ENCODE measurements at places on chromosomes 1 and 21.

- DNase-seq = no peak
Observed at GRCh38 chr1:198674009-198674408, 35.2 kb downstream of the PTPRC start.

- DNase-seq = no peak
Observed at GRCh38 chr21:40845441-40845995, 1.4 kb downstream of the DSCAM start.

DNA sequence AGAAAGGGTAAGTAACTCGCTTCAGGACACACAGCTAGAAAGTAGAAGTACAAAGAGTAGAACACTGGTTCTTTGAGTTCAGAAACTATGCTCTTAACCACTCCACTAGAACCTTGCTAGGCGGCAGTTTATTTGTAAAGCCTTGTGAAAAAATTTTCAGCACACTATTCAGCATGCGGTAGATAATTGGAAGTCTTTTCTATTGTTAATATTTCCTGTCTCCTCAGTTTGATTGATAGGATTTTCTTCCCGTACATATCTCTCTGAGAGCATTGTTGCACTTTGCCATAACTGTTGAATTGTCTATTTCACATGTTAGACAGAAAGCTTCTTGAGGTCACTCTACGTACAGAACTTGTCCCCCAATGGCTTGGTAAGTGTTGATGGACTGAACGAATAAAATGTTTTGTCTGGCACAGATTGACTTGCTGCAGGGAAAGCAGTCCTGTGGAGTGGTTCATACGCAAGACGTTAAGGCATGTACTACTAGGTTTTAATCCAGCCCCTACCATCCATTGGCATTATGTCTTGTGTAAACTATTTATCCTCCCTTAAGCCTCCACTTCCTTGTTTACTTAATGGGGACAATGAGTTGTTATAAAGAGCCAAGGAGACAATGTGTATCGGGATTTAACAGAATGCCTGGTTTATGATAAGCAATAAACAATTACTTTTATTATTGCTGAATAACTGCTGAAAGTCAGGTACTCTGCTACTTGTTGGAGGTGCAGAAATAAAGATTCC is 35.8 kb downstream of the C1orf21 start:
- no peak for DNase-seq

DNA sequence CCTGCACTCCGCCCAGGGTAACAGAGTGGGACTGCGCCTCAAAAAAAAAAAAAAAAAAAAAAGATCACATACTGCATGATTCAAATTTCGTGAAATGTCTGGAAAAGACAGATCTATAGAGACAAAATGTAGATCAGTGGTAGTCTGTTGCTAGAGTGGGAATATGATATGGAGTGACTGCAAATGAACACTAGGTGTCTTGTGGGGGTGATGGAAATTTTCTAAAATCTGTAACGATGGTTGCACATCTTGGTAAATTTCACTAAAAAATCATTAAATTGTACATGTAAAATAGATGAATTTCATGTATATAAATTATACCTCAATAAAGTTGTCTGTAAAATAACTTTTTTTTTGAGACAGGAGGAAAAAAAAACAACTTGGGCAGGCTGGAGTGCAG is 5.5 kb downstream of the AIDA start:
- no peak for DNase-seq

DNA sequence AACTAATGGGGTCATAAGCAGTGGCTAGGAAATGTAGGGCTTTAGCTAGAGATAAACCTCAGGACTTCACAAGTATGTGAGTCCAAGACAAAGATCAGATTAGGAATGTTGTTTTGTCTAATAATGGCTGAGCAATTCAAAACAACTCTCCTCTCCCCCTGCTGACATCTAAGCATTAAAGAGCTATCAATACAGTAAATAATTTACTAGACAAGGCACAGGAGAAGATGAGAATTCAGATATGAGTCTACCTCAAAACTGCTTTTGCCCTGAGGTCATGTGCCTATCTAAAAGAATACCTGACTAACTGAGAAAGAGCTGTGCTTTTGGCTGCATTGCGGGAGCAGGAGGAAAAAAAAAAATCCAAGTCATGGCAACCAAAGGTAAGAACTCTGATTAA is 86.8 kb downstream of the SPATA17 start:
- DNase-seq = no peak

DNA sequence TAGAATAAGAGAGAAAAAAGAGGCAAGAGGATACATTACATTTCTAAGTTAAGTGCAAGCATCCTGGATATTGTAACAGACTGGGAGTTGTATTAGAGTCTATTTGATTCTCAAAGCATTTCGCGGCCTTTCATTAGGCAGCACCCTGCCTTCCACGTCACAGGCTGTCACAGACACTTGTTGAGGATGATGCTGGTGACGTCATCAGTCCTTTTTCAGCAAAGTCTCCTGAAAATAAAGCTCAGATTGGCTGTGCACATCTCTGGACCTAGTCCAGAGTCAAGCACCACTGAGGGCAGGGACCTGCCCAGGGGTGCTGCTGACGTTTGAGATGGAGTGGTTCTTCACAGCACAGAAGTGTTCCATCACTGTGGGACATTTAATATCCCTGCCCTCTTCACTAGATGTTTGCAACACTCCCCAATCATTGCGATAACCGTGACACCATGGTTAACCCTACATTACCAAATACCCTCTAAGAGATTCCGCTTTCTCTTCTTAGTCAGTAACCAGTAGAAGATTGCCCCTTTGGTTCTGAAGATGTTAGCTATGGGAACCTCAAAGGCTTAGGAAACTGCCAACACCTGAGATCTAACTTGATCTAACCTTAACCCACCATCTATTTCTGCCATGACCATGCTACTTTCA is 72.7 kb upstream of the F3 start:
- DNase-seq = no peak

- DNase-seq = no peak
Observed at GRCh38 chr1:21184276-21184675, 7.6 kb upstream of the EIF4G3 start.

DNA sequence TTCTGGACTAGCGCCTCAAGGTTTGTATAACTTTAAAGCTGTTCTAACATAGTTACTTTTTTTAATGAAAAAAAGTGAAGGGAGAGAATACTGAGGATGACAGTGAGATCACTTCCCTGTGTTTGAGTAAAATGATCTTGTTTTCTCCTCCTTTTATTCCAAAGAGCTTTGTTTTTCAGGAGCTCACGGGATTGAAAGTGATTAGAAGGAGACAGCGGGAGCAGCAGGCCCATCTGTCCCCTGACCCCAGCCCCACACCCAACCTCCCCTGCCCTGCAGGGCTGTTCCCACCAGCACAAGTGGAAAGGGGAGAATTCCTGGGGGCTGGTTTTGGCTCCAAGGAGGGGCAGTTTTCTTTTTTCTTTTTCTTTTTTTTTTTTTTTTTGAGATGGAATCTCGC is 2.1 kb upstream of the DNMT3L start:
- no peak for DNase-seq

DNA sequence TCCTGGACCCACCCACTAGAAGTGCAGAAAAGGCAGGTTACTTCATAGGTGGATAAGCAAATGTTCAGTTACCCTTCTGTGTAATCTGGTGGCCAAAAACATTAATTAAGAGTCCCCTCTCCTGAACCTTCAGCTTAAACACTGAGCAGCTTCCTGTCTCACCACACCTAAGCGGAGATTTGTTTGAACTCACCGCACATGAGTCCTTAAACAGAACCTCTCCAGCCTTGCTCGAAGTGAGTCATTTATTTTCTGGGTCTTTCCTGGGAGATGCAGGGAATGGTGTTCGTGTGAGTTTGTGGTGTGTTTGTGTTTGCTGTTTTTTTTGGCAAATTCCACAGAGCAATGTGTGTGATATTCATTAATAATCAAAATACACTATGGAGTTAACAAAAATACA is 7.6 kb upstream of the FNBP1L start:
- DNase-seq = no peak

DNA sequence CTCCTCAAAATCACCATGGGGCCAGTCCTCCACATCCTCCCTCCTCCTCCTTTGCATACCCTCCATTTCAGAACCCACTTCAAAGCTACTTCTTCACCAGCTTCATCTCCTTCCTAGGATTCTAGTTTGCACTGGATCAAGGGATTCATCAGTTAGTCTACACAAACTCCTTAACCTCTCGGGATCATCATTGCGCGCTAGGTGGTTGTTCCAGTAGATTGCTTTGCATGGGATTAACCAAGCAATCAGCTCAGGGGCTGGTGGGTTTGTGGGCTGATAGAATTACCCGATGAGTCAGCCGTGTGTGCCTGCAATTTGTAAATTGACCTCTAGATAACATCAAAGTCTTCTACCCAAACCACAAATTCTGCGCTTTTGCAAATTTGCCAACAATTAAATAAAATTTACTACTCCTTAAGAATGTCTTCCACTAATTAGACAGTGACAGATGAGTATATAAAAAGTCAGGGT is 7.7 kb downstream of the KANK4 start:
- no peak for DNase-seq

GRCh38 chr1:13929313-13929712 is 229.3 kb downstream of the PRDM2 start:
- no peak for DNase-seq

DNA sequence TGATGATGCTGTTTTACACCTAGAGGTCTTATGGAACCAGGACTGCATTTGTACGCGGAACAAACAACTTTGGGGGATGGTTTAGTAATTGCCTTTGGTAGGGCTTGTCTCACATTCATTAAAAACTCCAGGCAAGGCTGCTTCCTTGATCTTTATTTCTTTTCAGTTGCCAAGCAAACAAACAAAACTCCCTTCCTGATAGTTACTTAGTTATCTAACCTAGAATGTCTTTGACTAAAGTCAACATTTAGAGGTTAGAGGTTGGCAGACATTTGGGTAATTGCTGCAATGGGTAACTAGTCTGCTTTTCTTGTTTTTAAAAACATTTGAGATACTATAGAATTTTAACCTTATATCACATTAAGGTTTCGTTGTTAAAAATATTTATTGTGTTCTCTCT is 500.9 kb upstream of the PTBP2 start:
- no peak for DNase-seq

DNA sequence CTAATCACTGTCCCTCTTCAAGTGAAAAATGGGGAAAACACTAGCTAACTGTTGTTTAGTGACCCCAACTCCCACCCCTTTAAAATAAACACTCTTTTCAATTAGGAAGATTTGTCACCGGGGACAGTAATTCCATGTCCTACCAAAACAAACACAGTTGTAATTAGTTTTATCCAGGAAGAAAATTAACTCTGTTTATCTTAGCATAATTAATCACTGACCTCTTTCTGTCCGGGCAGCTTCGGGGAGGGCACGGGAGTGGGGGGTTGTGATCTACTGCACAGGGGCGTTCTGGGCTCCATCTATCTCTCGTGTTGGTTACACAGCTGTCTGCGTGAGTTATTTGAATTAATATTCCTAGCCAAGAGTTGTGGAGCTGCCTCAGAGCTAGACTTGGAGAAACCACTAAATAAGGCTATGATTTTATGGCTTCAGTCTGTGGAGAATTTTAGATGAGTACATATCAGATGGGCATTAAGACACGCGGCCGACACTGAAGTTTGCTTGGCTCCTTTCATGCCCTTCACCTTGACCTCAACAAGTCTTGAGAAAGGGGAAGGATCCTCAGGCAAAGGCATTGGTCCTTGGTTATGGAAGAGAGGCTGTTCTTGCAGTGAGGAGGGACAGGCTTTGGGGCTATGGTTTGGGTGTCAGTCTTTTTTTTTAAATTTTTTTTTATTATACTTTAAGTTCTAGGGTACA is 102.0 kb upstream of the TRABD2B start:
- no peak for DNase-seq

- DNase-seq = no peak
Observed at GRCh38 chr21:42493109-42494060, 2.6 kb downstream of the RSPH1 start.

- DNase-seq = no peak
Observed at GRCh38 chr1:55821234-55821633, 606.1 kb upstream of the USP24 start.

DNA sequence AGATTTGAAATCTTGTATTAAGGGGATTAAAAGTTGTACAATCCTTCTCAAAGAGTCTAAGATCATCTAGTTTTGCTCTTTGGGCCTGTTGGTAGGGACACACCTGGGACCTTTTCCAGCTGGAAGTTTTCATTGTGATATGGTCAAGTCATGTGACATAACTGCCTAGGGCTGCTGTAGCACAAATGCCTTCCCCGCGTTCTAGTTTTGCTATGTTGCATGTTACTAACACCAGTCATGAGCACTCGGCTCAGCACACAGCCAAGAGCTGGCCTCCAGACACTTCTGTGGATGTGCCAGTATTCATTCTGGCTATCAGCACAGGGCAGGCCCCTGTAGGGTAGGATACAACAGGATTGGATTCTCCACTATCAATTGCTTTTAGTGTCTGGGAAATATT is 14.6 kb upstream of the FLG2 start:
- DNase-seq = no peak

GRCh38 chr1:44072821-44073220 is 41.6 kb upstream of the SLC6A9 start:
- no peak for DNase-seq

DNA sequence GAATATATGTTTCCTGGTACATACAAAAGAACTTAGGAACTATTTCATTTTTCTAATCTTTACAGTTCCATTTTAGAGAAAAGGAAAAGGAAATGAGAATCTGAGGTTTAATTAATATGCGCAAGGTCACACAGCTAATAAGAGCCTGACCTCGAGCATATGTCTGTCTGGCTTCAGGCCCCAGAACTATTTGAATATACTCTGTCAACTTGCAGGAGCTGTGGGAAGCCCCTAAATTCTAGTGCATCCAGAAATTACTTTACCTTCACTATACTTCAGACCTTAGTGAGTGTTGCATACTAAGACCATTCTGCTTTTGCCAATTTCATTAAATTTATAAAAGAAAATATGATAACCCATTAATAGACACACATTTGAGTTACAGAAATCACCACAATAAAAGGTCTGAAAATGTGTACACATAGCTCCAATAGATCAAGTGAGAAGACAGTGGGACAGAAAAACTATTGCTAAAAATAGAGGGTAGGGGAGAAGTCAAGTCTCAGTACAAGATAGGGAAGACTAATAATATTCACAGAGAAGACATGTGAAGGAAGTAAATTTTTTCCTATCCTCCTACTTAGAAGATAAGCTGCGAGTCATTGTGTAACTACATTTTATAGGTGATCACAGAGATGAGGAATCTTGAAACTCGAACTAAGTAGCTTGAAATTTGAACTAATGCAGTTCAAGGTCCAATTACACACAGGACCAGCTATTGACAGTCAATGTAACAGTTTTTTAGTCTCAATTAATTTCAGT is 3.8 kb downstream of the RGS13 start:
- no peak for DNase-seq

GRCh38 chr1:108320849-108321248 is 77.0 kb upstream of the NBPF4 start:
- no peak for DNase-seq

DNA sequence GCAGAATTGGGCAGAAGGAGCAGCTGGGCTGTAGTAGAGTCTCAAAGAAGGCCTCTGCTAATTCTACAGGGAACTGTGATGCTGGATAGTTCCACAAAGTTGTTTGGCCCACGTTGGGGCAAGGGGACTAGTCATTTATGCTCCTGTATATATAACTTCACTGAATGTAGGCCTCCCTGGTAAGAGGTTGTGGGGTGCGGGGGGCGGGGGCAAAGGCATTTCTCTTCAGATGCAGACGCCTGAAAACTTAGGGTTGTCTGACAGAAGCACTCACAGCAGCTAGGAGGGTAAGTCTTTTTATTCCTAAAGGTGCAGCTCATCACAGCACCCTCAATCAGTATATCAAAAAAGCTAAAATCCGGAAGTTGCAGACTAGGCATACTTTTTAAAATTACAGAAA is 38.5 kb upstream of the DENND1B start:
- DNase-seq = no peak

All from activated CD8-positive, alpha-beta memory T cell treated with anti-CD3 and anti-CD28 coated beads for 1 hour (primary cell).